ENCODE measurements at places on chromosomes 16 and 17. TPM values are rescaled to one million over a fixed set of nuclear protein-coding genes. Genes with fewer than 3 reads are reported as not detected.

Gene CPPED1
- 27.2 TPM for total RNA-seq

Gene OR4D1
- total RNA-seq: not detected

- H3K4me3 ChIP-seq: no peak overlapping the region
- H3K27me3 ChIP-seq: no peaks in the 10 kb centered on the region
- no peak for DNase-seq
- no peaks in the 10 kb centered on the region for H3K36me3 ChIP-seq
- no peaks in the 10 kb centered on the region for H3K4me1 ChIP-seq
- H3K27ac ChIP-seq: no peak overlapping the region
Observed at GRCh38 chr16:80608946-80609345, 68.2 kb downstream of the DYNLRB2 start.

DNA sequence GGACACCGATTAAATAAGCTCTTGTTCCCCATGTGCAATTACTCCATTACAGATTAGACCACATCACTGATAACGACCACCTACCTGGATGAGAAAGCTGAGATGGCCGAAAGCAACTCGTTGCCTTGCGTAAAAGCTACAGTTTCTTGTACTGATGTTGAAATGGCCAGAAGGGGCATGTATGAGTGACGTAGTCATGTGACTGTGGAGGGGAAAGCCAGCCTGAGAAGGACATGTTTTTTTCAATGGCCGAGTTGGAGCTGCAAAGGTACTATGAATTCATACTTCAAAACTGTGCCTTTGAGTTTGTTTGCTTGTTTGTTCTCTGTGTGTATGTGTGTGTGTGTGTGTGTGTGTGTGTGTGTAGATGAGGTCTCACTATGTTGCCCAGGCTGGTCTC lies 17.0 kb upstream of the HYDIN start:
- H3K4me1 ChIP-seq: no peaks in the 10 kb centered on the region
- no peaks in the 10 kb centered on the region for H3K36me3 ChIP-seq
- no peak overlapping the region for H3K27ac ChIP-seq
- DNase-seq: no peak
- H3K27me3 ChIP-seq: no peaks in the 10 kb centered on the region

Gene CMTM2
- total RNA-seq: not detected

- DNase-seq: no peak
- peaks cover 41% of the 10 kb centered on the region for H3K4me1 ChIP-seq
Observed at GRCh38 chr17:17155568-17155967, 50.6 kb downstream of the PLD6 start.
